Foreskin fibroblast (primary cell): ENCODE measurements at places on chromosomes 13 and 19.

- no peak for DNase-seq
These were observed 11.7 kb upstream of the ZNF813 start for GRCh38 chr19:53455828-53456227.

DNA sequence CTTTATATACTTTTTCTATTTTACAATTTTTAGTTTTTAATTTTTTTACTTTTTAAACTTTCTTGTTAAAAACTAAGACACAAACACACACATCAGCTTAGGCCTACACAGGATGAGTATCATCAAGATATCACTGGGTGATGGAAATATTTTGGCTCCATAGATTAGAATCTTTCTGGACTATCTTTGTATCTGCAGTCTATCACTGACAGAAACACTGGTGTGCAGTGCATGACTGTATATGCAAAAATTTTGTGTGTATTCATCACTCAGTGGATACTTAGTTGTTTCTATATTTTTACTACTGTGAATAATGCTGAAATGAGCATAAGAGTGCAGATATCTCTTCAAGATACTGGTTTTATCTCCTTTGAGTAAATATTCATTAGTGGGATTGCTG lies 68.0 kb upstream of the GPC6 start:
- no peak for DNase-seq

DNA sequence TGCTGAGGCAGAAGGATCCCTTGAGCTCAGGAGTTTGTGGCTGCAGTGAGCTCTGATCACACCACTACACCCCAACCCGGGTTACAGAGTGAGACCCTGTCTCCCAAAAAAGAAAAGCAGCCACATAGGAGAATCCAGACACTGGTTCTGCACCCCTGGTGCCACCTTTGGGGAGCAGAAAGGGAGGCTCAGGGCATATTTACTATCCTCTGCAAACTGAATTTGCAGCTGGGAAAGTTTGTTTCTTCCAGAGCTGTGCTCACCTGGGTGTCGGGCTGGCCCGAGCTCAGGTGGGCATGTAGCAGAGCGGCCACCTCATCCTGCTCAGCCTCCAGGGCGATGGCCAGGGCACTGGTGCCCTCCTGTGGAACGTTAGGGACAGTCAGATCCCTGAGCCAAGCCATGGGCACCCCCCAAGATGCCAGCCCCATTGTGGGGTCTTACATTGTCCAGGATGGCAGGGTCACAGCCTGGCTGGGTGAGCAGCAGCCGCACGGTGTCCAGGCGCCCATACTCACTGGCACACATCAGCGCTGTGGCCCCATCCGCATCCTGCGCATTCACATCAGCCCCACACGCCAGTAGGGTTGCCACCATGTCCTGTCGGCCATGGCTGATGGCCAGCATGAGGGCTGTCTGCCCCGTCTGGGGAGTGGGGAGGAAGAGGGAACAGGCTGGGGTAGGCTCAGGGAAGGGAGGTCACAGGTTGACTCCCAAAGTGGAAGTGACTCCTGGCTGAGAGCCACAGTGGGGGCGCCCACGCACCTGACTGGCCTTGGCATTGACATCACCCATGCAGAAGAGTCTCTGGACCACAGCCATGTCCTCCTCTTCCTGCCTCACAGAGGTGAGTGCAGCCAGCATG lies 3.1 kb downstream of the RPS28 start:
- no peak for DNase-seq

GRCh38 chr19:46902402-46902766 lies 41.6 kb downstream of the ARHGAP35 start:
- DNase-seq: no peak

DNA sequence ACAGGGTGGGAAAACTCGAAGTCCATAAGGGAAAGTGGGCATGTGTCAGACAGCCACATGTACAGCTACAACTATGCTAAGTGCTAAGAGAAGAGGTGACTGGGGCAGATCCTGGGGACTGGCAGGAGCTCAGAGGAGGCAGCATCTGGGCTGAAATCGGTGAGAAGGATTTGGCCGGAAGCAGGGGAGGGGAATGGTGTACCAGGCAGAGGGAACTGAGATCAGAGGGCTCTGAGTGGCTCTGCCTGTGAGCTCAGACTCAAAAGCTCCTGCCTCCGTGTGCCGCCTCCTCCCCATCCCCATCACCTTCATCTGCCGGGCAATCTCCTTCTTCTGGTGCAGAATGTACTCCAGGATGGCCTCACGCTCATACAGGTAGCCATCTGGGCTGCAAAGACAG lies 21.8 kb downstream of the NOSIP start:
- no peak for DNase-seq

GRCh38 chr19:30512176-30513081 lies 140.2 kb downstream of the ZNF536 start:
- peak; percentile 73 for DNase-seq

- peak; percentile 30 for DNase-seq
These were observed 20.5 kb downstream of the CYTH2 start for GRCh38 chr19:48489608-48490216.

DNA sequence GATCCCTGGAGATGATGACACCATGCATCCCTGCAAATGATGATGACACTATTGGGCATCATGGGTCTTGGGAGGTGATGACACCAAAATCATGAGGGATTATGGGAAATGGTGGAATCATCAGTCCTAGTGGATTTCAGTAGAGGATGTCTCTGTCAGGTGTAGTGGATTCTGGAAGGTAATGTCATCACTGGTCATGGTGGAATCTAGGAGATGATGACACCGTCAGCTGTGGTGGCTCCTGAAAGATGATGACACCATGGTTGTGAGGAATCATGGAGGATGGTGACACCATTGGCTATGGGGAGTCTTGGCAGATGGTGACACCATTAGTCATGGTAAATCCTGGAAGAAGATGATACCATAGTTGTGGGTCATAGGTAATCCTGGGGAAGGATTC lies 11.9 kb downstream of the SHISA7 start:
- DNase-seq: no peak

- no peak for DNase-seq
These were observed 19.0 kb downstream of the LYL1 start for GRCh38 chr19:13083627-13084026.

GRCh38 chr13:64154514-64154913 lies 2738.9 kb upstream of the PCDH20 start:
- peak; percentile 24 for DNase-seq

- no peak for DNase-seq
These were observed 53.9 kb downstream of the PCDH8 start for GRCh38 chr13:52794589-52794988.

GRCh38 chr13:113735194-113735593 lies 23.8 kb upstream of the TMEM255B start:
- no peak for DNase-seq

- no peak for DNase-seq
These were observed 300.7 kb downstream of the DCT start for GRCh38 chr13:94178625-94179244.

DNA sequence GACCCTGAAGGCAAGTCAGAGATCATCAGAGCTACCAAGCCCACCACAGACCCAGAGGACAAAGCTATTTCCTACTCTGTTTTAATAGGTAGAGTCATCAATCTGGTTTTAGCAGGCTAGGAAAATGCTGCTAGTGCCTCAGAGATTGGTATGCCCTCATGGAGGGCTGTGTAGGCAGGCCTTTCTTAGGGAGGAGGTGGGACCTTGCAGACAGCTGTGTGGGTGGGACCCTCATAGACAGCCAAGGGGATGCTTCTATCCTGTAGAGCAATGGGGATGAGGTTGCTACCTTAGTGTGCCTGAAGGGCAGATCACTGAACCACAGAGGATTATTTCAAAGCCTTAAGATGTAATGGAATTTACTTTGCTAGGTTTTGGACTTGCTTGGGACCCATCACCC lies 534.9 kb upstream of the KLF12 start:
- DNase-seq: no peak

DNA sequence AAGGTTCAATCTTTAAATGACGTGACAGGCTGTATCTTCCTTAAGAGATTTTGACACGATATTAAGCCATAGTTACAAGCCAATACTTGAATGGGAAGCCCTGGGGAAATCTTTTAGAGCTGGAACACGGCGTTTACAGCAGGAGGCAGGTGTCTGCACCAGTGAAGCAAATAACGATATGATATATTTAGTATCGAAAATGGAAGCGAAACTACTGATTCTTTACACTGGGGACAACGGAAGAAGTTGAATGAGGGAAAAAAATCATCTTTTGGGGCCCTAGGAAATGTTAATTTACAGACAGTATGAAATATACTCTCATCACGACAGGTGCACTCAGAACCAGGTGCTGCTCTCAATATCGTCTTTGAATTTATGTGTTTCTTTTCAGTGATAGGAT lies 793.9 kb upstream of the PCDH20 start:
- no peak for DNase-seq

DNA sequence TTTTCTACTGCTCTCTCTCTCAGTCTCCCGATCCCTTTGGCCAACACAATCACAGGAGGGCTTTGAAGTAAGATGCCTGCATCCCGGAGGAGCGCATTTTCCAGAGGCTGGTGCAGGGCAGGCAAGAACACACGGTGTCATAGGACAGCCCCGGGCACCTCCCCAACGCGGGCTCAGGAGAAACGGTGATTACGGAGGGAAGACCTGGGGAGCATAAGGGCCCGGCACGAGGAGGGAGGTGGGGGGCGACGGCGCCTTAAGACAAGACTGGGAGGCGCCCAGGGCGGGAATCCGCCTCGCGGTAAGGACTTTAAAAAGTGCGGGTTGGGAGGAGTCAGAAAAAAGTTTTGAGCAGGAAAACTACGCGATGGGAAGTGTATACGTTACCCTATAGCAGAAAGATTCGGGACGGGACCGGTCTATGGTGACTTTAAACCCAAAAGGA lies 18.7 kb upstream of the ZNF888 start:
- DNase-seq: peak; percentile 55

GRCh38 chr13:24683838-24684599 lies 3.8 kb downstream of the ATP12A start:
- DNase-seq: peak; percentile 61

GRCh38 chr19:18775586-18776287 lies 15.4 kb downstream of the COMP start:
- peak; percentile 57 for DNase-seq

DNA sequence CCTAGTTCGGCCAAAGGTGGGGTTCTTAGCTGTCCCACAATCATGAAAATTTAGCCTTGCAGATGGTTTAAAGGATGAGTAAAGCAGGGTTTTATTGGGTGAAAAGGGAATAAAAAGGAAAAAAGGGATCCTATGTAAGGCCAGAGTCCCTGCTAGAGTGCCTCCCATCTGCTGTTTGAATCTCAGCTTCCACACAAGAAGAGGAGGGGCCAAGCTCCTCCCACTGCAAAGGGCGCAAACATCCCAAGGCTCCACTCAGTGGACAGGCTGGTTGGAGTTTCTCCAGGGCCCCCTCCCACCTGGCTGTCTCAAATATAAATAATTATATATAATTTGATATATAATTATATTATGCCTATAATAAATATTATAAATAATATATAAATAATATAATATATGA lies 1272.1 kb upstream of the PCDH20 start:
- no peak for DNase-seq

DNA sequence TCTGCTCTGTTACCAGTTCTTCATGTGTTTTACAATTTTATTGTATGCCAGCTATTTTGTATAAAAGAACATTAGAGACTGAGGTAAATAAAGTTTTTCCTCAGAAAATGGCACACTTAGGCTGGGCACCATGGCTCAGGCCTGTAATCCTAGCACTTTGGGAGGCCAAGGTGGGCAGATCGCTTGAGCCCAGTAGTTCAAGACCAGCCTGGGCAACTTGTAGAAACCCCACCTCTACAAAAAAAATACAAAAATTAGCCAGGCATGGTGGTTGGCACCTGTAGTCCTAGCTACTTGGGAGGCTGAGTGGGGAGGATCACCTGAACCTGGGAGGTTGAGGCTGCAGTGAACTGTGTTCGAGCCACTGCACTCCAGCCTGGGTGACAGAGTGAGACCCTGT lies 32.0 kb downstream of the CCDC8 start:
- DNase-seq: no peak

DNA sequence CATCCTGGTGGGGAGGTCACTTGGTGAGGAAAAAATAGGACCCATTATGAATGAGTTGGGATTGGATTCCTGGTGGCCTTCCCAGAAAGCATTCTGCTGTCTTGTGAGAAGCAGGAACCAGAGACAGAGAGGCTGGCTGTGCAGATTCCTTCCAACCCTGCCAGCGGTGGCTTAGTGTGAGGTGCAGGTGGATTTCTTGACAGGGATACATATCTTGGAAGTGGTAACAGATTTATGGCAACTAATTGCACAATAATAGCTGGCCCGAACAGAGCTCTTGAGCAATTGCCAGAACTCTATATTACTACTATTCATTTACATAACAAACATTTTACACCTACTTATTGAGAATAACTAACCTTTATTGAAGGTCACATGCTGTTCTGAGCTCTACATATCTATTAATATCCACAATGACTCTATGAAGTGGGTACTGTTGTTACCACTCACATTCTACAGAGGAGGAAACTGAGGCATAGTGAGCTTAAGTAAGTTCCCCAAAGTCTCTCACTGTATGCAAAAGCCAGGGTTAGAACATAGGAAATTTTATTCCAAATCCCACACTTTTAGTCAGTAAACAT lies 173.9 kb upstream of the SERP2 start:
- DNase-seq: peak; percentile 62

DNA sequence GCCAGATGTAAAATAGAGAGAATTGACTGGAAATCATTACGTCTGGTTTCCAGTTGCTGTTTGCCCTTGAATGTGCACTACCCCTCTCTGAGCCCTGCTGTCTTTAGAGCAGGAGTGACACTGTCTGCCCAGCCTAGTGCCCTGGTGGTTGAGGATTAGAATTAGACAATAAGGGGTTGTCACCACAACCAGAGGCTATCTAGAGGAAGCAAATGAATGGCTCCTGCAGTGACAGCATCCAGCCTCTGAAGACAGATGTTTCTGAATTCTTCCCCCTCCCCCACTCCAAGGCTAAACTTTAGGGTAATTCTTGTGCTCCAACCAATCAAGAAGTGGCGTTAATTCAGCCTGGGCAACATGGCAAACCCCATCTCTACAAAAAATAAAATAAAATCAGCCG lies 2.0 kb downstream of the RAB8A start:
- no peak for DNase-seq

- DNase-seq: no peak
These were observed 8.0 kb upstream of the LSM4 start for GRCh38 chr19:18330868-18331267.

DNA sequence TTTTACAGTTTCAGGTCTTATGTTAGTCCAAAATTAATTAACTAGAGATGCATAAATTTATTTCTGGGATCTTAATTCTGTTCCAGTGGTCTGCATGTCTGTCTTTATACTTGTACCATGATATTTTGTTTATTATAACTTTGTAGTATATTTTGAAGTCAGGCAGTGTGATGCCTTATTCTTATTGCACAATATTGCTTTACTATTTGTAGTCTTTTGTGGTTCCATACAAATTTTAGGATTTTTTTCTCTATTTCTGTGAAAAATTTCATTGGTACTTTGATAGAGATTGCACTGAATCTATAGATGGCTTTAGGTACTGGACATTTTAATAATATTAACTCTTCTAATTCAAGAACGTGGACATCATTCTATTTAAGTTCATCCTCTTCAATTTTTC lies 304.0 kb downstream of the GPC5 start:
- no peak for DNase-seq

- no peak for DNase-seq
These were observed 706.4 kb upstream of the SLC10A2 start for GRCh38 chr13:103772576-103772975.

GRCh38 chr13:91622778-91623550 lies 224.5 kb downstream of the GPC5 start:
- DNase-seq: no peak

GRCh38 chr13:44207476-44207875 lies 166.1 kb upstream of the SERP2 start:
- DNase-seq: no peak
